NT2/D1 (cell line): ENCODE measurements at places on chromosomes 7 and 10.
A peak's percentile ranks its signal among the peaks of the same experiment; 100 is the strongest.

GRCh38 chr10:127998501-127999144, 91.7 kb downstream of the PTPRE start:
- no peak for DNase-seq

DNA sequence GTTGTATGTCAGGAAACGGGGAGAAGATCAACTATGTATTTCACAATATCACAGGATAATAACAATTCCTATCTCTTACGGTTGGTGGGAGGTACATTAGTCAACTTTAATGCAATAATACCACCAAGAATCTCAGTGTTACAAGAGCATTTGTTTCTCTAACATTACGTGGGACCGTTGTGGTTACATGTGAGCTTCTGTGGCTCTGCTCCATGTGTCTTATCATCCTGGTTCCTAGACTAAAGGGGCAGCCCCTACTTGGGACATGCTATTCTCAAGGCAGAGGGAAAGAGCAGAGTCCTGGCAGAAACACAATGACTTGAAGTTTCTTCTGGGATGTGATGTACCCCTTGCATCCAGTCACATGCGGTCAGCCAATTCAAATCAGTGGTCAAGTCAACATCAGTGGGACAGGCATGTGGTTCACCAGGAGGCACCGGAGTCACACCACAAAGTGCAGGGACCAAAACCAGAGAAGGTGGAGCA, 2.5 kb upstream of the ZNF22 start:
- no peak for DNase-seq

- DNase-seq = no peak
Measured at GRCh38 chr7:87027900-87028299, 31.6 kb downstream of the ELAPOR2 start.

- no peak for DNase-seq
Measured at GRCh38 chr7:90832726-90833125, 236.6 kb downstream of the CDK14 start.

DNA sequence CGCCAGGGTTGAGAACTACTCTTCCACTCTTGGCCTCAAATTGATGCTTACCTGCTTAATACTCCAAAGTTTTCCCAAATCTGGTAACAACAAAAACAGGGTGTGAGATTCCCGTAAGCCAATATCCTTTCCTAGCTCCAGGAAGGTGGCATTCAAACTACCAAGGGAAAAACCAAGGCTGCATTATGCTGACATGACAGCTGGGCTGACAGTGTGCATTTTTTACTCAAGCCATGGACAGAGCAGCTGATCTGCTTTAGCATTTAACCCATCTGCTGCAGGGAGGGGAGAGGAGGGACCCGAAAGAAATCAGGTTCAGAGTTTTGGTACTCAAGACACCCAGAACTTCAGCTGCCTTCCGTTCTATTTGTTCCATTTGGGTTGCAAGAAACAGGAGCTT, 49.8 kb upstream of the RAPGEF5 start:
- DNase-seq = no peak

- peak; percentile 61 for DNase-seq
Measured at GRCh38 chr7:3995187-3995586, 686.9 kb upstream of the FOXK1 start.

DNA sequence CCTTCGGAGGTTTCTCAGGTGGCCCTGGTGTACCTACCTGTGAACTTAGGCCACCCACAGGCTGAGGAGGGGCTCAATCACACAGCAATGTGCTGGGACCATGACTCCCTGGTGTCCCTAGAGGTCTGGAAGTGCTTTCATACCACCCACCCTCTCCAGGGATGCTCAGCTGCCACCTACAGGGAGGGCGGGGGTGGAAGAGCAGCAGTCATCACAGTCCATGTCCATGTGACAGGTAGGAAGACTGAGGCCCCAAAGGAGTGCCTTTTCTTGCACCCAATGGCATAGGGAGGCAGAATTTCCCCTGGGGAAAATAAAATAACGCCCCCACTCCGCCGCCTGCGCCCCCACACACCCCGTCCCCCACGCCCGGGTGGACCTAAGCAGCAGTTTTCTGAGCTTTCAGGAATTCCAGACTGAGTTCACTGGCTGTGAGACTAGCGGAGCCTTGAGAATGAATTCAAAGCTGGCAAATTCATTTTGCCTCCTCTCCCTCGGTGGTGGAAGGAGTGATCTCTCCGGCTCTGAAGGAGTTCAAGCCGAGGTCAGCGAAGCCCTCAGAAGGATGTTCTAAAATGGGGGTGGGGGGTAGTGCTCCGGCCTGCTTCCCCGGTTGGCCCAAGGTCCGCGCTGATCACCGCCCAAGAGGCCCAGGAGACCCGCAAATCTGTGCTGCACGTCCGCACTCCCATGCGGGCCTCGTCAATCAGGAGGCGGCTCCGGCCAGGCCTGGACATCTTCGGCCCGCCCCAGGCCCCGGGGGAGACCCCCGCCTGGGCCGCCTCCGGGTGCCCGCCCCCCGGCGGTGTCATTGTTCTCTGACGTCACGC, 2.1 kb upstream of the ZMIZ1 start:
- no peak for DNase-seq

DNA sequence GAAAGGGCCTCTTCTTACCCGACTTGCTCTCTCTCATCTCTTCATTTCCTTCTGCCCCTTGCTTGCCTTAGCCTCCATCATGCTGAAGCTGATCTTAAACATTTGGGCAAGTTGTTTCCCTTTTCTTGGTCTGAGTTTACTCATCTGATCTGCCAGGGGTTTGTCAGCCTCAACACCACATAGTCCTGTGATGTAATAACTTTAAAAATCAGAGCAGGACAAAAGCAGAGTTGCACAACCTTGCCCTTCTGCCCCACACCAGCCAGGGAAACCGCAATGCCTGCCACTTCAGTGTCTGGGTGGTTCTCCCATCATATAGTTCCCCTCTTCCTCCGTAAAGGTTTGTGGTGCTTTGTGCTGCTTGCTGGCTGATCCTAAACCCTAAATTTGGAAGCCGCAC, 9.9 kb upstream of the LIPM start:
- DNase-seq = no peak

GRCh38 chr7:133331861-133332260, 79.0 kb downstream of the EXOC4 start:
- DNase-seq = no peak
